ENCODE measurements at places on chromosomes 4 and X.
A peak's percentile ranks its signal among the peaks of the same experiment; 100 is the strongest.

- DNase-seq: no peak
Measured at GRCh38 chr4:39484582-39485272, 25.9 kb downstream of the LIAS start.

GRCh38 chr4:185149392-185149791, 6.3 kb downstream of the SLC25A4 start:
- no peak for DNase-seq

- peak; percentile 46 for DNase-seq
Measured at GRCh38 chr4:176340871-176341685, 21.3 kb downstream of the SPCS3 start.

DNA sequence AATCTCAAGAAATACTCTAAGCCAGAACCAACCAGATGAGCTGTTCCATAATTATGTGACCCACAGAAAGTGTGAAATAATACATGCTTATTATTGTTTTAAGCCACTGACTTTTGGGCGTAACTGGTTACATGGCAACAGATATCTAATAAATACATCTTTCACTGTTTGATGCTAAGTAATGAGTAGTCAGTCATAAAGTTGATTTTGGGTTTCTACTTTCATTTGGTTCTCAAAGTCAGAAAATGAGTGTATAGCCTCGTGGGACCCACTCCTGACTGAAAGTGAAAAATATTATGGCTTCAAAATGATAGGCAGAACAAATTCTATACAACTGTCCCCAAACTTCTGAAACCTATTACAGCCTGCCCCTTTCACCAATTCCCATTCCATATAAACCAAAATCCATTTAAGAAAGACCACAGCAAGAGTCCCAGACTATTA, 88.0 kb upstream of the CBR4 start:
- DNase-seq: no peak

DNA sequence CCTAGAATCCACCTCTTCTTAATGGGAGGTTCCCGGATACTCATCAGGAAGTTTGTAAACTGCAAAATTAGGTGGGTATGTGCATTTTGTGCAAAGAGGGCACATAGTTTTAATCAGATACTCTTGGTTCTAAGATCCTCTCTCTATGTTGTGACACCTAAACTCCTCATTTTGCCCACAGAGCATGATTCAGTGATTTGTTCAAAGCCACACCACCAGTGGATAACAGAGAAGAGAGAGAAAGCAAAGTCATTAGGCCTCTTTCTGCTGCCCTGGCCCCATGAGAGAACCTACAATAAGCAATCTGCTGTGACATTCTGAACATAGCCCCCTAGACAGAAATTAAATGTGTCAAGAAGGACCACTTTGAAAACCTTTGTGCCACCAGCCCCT, 72.3 kb upstream of the STIM2 start:
- no peak for DNase-seq

DNA sequence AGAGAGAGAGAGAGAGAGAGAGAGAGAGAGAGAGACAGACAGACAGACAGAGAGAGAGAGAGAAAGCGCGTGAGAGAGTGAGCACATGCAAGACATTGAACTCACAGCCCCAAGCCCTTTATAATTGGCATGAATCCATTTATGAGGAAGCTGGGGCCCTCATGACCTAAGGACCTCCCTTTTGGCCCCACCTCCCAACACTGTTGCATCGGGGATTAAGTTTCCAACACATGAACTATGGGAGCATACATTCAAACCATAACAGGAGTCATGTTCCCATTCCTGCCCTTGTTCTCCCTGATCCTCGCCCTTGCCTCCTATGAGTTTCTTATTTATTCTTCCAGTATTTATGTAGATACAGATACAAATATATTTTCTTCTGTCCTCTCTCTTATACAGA, 269.8 kb upstream of the ARX start:
- no peak for DNase-seq

GRCh38 chrX:153639177-153640044, 7.6 kb upstream of the DUSP9 start:
- DNase-seq: no peak

GRCh38 chrX:136643243-136643642, 4.7 kb upstream of the CD40LG start:
- DNase-seq: no peak

All from iris pigment epithelial cell (primary cell).